Sigmoid colon (tissue), 7 donors: ENCODE measurements at places on chromosomes 7 and 10.

DNA sequence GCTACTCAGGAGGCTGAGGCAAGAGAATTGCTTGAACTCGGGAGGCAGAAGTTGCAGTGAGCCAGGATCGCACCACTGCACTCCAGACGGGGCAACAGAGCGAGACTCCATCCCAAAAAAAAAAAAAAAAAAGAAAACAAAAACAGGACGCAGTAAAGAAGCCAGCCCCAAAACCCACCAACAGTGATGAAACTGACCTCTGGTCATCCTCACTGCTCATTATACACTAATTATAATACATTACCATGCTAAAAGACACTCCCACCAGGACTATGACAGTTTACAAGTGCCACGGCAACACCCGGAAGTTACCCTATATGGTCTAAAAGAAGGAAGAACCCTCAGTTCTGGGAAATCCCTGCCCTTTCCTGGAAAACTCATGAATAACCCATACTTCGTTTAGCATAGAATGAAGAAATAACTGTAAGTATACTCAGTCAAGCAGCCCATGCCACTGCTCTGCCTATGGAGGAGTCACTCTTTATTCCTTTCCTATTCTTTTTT lies 40.0 kb upstream of the EIF4H start:
- no peak for DNase-seq

DNA sequence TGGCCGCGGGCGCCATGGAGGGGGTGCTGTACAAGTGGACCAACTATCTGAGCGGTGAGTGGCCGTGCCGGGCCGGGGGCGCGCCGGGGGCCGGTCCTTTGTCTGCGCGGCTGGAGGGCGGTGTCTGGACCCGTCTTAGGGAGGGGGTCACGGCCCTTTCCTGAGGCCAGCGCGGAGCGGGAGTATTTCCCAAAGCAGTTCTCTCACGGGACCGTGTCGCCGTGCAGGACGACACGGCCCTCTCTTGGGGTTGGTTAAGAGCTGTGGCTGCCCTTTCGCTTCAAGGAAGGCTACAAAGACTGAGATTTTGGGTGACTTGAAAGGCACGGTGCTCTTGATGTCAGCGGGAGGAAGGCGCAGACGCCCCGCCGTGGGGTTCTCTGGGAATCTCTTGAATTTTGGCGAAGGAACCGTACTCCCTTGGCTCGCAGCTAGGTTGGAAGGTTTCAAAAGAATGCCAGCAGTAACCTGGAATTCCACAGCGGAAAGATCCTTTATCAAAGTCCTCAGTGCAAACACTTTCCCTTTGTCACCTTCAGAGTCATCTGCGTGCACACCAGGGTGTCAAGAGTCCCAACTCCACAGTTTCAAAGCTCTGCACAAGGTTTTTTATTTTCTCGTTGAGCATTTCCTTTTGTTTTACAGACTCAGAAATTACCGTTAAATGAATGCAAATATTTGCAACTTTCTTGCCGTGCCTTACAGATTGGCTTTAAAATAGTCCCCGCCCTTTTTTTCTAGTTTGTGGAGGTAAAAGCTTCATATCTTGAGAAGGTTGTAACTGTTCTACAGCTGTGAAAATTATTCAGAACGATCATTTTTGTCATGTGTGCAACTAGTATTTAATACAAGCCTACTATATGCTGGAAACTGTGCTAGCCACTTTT lies 780 bp downstream of the PLEKHA8 start:
- DNase-seq, result peak; percentile 69

GRCh38 chr10:6514844-6515780 lies 65.0 kb downstream of the PRKCQ start:
- no peak for DNase-seq

DNA sequence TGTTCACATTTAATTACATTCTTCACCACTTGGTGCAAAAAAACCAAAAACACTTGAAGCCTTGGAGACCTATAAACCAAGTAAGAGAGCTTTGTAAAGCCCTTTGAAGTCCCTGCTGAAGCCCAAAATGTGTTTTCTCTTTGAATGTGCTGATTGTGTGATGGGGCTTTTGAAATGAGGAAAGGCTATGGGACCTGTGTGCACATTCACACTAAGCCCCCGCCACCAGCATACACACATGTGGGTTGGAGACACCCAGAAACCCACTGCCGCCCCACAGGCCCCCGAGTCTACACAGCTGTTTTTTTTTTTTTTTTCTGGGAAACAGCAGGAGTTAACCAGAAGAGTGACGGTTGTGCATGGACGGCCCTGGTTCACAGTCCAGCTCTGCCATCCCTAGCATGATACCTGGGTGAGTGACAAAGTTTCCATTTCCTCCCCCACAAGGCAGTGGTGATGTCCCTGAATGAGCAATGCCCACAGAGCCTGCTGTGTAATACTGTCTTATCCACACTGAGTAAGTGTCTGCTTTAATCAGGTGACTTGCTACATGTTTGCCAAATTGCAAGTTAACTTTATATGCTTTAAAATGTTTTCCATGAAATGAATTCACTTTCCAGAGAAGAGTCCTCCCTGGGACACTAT lies 154.6 kb upstream of the GDF10 start:
- DNase-seq, result no peak

- DNase-seq, result no peak
Observed at GRCh38 chr10:105769248-105770184, 1128.4 kb downstream of the SORCS3 start.

DNA sequence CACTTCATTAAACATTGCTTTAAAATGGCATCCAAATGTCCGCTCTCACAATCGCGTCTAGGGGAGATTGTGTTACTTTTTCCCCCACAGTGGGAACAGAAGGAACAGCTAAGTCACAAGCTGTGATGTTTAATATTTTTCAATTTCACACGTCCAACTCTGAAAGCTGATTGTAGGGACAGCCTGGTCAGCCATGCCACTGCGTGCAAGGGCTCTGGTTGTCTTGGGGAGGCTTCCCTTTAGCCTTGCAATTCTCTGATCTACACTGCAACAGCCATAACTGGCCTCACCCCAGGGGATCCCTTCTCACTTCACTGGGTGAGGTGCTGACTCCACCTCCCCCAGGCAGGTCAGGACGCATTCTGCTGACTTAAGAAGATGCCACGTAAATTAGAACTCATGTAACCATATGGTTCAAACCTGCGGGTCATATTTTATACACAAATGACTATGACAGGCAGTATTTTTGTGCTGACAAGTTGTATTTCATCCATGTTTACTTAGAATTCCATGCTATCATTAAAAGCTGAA lies 425.2 kb upstream of the NFE2L3 start:
- no peak for DNase-seq

GRCh38 chr7:159115601-159116501 lies 28.8 kb downstream of the VIPR2 start:
- DNase-seq, result peak; percentile 61

GRCh38 chr7:80770675-80771081 lies 132.2 kb downstream of the CD36 start:
- no peak for DNase-seq

GRCh38 chr10:109126541-109126940 lies 796.8 kb downstream of the XPNPEP1 start:
- DNase-seq, result no peak

DNA sequence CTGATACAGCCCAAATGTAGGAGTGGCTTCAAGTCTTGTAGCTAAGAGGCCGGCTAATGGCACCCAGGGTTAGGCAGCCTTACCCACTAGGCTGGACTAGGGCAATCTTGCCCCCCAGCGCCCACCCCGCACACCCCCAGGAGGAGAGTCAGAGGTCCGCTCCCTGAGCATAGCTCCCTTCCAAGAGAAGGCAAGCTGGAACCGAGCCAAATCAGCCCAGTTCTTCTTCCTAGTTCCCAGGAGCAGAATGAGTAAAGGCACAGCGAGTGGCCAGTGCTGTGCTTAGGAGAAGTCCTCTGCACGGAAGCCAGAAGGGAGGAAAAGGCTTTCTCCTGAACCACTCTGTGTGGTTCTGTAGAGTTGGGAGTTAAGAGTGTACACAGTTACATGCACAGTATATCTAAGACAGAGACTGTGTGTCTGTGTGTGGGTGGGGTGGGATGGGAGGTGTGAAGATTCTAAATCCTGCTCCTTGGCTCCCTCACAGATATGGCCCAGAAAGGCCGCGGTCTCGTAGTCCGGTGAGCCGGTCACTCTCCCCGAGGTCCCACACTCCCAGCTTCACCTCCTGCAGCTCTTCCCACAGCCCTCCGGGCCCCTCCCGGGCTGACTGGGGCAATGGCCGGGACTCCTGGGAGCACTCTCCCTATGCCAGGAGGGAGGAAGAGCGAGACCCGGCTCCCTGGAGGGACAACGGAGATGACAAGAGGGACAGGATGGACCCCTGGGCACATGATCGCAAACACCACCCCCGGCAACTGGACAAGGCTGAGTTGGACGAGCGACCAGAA lies 59.7 kb upstream of the PDCD4 start:
- DNase-seq, result peak; percentile 78

GRCh38 chr7:55928006-55928767 lies 23.5 kb upstream of the MRPS17 start:
- no peak for DNase-seq

DNA sequence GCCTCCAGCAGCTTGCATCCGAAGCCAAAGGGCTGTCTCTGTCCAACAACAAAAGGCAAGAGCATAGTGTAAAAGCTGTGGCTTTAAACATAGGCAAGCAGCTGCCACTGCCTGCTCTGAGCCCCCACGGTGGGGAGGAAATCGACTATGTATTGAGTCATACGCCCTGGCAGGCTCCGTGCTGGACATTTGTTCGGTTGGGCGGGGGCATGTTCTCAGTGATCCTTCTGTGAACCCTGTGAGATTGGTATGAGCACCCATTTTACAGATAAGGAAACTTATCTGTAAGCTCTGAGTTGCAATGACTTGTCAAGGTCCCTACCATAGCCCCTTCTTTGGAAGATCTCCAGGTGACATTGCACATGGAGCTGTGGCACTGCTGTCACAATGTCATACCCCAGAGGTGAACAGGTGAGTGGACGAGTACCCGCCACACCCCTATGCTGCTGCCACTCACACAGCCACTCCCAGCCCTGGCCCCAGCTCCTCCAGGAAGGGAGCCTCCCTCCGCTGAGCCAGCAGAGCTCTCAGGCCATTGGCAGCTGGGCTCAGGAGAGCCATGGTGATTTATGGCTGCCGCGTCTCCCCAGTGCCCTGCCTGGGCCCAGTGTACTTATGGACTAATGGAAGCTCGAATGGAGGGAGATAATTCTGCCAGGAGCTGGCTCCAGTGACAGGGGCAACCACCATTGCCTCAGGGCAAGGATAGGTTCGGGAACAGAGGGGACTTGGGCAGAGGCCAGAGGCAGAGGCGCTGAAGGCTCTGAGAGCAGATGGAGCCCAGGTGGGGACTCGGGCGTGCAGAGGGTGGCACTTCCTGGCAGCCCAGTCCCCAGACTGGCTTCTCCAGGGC lies 43.7 kb downstream of the UNC5B start:
- peak; percentile 84 for DNase-seq

DNA sequence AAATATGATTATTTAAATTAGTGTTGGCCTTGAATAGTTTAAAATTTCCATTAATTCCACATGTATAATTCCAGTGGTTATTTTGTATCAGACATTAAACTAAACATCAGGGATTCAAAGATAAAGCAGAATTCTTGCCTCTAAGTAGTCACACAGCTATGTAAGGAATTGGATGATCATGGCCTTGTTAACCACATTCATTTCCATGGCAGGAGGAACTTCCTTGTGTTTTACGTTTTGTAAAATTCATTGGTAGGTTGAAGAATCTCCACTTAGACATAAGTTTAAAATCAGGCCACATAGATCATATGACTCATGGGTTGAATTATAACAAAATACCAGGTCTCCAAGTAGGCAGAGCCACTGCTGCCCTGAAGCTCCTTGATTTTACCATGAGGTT lies 289.7 kb downstream of the PLXDC2 start:
- no peak for DNase-seq
